ENCODE measurements at places on chromosomes 11 and 22.

DNA sequence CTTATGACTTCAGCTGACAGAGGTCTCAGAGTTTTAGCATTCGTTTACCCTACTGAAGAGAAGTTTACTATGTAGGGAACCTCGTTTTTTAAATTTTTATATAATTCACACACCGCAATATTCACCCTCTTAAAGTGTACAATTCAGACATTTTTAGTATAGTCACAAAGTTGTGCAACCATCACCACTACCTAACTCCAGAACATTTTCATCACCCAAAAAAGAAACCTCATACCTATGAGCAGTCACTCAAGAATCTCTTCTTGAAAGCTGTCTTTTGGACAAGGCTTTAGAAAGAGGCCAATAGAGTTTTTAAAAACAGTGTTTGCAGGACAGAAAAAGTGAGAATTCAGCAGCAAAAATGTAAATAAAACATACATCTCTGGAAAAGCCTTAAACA lies 39.5 kb upstream of the CLNS1A start:
- DNase-seq, result no peak

DNA sequence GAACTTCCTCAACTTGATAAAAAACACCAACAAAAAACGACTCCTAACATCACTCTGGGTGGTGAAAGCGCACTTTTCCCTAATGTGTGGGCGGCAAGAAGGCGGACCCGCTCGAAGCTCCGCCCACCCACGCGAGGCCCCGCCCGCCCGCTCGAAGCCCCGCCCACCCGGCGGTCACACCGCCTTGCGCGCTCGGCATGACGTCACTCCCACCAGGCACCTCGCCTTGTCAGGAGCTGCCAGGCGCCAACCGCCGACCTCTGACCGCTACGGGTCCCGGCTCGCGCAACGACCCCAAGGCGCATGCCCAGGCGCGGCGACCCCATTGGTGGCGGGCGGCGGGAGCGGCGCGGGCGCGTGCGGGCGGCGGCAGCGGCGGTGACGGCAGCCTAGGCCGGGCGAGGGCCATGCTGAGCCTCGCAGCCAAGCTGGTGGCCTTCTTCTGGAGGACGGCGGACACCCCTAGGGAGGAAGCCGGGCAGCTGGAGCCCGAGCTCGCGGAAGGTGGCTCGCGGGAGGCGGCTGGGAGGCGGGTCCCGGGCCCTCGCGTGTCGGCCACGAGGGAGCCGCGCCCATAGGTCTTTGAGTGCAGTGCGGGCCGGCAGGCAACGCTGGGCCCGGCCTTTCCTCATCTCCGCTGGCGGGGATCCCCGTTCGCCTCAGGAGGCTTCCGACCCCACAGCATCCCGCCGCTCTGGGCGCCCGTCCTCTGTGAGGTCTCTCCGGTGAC lies at the start of gene MOV10L1:
Gene MOV10L1 (plus strand): TSS at position 325 of the 730 bp plus-strand sequence. CDS start 83 bp downstream, at position 408.
- DNase-seq, result no peak

DNA sequence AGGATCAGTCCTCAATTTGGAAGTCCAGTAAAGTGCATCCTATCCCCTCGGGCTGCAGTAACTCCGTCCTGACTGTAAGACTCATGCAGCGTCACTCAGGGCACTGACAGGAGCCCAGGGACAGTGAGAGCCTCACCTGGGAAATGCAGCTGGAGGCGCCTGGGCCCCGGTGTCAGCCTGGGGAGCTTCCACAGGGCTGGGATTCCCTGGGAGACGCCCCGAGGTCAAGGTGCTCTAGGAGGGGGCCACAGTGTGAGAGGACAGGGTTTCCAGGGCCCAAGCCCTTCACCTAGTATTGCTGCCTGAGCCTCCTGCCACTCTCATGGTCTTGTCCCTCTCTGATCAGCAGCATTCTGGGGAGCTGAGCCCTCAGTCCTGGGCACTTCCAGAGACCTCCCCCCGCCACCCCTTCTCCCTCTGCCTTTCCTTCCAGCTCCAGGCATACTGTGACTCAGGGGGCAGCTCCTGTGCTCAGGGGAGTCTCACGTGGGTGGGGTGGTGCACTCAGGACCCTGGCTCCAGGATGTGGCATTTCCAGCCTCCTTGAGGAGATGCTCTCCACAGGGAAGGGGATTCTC lies 99.1 kb upstream of the IGLL5 start:
- DNase-seq, result no peak

DNA sequence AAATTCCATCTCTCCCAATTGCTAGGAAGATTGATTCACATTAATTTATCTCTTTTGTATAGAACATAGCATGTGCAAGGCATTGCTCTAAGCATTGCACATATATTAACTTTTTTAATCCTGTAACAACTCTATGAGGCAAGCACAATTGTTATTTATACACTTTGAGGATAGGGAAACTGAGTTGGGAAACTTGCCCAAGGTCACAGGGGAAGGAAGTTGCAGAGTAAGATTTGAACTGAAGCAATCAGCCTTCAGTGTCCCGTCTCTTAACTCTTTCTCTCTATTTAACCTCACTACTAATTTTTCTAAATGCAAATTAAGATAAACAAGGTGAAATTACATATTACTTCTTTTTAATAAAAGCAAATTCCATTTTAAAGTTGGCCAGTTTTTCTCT lies 22.2 kb downstream of the OR56B4 start:
- DNase-seq, result no peak

DNA sequence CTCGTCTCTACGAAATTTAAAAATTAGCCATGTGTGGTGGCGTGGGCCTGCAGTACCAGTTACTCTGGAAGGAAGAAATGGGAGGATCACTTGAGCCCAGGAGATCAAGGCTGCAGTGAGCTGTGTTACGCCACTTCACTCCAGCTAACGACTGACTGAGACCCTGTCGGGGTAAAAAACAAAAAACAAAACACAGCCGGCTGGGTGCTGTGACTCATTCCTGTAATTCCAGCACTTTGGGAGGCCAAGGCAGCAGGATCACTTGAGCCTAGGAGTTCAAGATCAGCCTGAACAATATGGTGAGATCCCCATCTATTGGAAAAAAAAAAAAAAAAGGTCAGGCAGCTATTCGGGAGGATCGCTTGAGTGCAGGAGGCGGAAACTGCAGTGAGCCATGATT lies 2.4 kb downstream of the PAFAH1B2 start:
- DNase-seq, result no peak

- peak; percentile 43 for DNase-seq
Measured at GRCh38 chr11:76698321-76699043, 27.9 kb upstream of the LRRC32 start.

GRCh38 chr11:92101920-92102319 lies 122.7 kb upstream of the FAT3 start:
- DNase-seq, result no peak

- DNase-seq, result no peak
Measured at GRCh38 chr11:61961570-61962212, 5.7 kb downstream of the FTH1 start.

DNA sequence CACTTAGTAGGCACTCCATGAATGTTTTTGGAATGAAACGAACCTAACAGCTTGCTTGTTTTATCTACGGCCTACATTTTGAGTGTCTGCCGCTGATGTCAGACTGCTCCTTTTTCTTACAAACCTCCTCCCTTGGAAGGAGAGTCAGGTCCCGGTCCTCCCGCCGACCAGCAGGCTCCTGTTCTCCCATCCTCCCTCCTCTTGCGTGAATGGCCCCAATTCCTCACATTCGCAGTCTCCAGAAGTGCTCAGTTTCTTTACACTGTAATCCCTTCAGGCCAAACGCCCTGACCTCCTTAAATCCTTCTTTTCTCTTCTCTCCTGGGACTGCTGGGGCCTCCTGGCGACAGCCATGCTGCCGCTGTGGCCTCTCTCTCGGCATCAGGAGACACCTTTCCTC lies 82.6 kb upstream of the CSNK2A3 start:
- no peak for DNase-seq

DNA sequence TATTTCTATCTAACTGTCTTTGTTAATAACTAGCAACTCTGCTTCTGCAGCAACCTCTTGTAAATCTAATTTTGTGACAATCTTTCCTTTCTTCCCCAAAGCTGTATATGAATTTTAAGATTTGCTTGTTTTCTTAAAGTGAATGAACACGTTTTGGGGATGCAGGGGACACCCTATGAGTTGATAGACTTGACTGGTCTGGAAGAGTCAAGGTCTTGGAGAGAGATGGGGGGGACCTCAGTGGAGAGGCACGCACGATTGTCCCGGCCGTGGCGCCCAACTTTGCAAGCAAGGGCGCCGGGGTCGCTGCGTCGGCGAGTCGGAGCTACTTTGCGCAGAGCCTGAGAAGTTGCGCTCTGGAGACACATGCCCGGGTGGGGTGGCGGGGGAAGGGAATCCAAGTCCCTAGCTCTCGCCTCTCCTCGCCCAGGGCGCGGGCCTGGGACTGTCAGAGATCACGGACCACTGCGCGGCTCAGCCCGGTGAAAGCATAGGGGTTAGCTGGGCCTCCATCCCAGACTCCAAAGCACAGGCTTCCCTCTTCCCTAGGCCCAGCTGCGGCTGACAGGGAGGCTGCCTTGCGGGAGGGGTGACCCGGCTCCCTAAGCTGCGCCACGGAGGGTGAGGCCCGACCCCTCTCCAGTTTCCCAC lies 854 bp downstream of the ABCC8 start:
- no peak for DNase-seq

- no peak for DNase-seq
Measured at GRCh38 chr11:10456519-10456918, 1.5 kb downstream of the AMPD3 start.

DNA sequence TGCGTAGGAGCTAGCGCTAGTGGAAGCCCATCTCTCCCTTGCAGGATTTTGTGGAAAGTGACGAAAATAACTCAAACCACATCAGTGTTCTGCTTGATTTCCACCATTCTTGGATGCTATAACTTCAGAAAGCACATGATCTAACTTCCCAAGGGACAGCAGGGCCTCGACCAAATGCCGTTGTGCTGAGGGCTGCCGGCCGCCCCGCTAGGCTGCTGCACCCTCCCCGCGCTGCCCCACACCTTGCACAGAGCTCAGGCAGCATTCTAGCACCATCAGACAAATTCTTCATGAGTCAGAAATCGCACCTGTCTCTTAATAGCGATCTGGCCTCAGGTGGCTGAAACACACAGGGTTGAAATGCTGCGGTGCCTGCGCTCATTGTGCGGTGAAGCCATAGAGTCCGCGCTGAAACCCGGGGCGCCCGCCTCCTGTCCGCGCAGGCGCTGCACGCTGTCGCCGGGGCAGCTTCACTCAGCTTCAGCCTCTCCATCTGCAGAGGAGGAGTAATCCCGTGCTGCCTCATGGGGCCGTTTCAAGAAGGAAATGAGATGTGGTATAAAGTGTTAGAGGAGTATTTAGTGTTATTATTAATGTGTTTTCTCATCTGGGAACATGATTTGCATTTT lies 59.2 kb upstream of the B3GAT1 start:
- DNase-seq, result no peak

GRCh38 chr11:15073361-15074205 lies at the start of gene CALCB:
TSS of gene CALCB (plus strand) at chr11:15073593. CDS start at chr11:15074719, 1,126 bp downstream.
- DNase-seq, result no peak

DNA sequence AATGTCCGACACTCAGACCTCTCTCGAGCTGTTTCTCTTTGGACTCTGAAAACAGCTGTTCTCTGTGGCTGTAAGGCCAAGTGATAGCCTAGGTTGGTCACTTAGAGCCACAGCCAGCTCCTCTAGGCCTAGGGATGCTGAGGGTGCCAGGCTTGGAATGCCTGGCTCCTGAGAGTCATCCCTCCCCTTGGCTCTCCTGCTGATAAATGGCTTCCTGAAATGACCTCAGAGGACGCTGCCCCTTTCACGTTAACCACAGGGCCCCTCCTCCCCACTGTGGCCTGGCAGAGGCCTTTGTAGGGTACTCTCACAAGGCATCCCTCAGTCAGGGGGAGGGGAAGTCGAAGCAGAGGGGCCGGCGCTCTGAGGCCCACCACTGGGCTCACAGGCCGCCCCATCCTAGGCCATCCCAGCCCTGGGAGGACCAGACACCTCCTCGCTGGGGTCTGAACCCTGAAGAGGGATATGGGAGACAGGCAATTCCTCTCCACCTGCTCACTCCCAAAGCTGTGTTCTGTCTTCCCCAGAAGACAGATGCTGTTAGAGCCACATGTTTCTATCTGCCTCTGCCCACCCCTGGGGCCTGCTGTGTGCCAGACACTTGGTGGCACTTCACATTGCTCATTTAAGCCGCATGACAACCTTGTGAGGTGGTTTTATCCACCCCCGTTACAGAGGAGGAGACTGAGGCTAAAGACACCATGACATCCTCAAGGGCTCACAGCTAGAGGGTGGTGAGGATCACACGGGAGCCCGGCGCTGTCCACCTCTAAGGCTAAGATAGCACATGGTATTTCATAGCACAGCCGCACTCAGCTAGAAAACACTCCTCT lies 50.9 kb downstream of the ARFGAP3 start:
- no peak for DNase-seq

GRCh38 chr22:18994701-18995326 lies 58.7 kb upstream of the PRODH start:
- no peak for DNase-seq

GRCh38 chr11:126434950-126435335 lies 79.5 kb downstream of the ST3GAL4 start:
- no peak for DNase-seq

DNA sequence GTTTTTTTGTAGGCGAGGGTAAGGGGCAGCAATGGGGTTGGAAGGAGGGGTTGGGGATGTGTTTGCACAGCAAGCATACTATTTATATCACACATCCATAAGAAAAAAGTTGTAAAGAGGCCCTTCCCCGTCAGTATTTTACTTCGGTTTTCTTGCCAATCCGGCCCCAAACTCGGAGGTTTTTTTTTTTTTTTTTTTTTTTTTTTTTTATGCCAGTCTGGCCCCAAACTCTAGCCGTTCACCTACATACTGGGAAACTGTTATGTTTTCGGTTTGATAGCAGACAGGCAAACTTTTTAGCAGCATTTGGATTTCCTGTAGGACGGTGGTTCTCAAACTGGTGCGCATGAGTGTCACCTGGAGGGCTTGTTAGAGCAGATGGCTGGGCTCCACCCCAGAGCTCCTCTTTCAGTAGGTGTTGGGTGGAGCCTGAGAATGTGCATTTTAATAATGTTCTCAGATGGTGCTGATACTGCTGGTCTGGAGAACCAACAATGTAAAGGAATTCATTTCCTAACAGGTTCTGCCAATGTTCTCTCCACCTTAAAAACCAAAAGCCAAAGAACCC lies 76.5 kb upstream of the ZBED5 start:
- DNase-seq, result no peak

GRCh38 chr11:65606876-65607613 lies 7.0 kb downstream of the MAP3K11 start:
- DNase-seq, result peak; percentile 94

GRCh38 chr22:25410849-25411248 lies 153.6 kb upstream of the GRK3 start:
- no peak for DNase-seq

DNA sequence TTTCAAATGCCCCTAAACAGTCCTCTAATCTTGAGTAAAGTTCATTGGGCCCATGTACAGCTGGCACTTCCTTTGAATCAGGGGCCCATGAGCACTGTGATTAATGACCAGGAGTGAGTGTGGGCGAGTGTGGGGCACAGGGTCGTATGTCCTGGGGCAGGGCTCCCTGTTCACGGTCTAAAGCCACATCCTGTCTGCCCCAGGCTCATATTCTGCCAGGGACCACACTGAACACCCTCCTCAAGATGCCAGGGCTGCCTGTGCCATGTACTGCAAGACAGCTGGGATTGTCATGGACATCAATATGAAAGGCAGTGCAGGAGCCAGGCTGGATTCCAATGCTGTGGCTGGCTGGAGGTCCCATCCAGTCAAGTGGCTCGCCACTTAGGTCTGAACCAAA lies 130.5 kb downstream of the KIRREL3 start:
- no peak for DNase-seq

All from iPS DF 6.9 (cell line).